GM19239 (cell line): ENCODE measurements at places on chromosomes 6 and 20.

GRCh38 chr6:109221543-109222195, 126.4 kb downstream of the CEP57L1 start:
- DNase-seq = no peak

- no peak for DNase-seq
Measured at GRCh38 chr20:1336699-1337367, 7.9 kb upstream of the SDCBP2 start.

- DNase-seq = no peak
Measured at GRCh38 chr20:38067717-38068365, 34.3 kb downstream of the RPRD1B start.

- no peak for DNase-seq
Measured at GRCh38 chr6:33117811-33118277, 42.1 kb downstream of the HLA-DPB1 start.

- DNase-seq = no peak
Measured at GRCh38 chr6:83735461-83735860, 26.6 kb upstream of the SNAP91 start.

- DNase-seq = no peak
Measured at GRCh38 chr20:47318586-47319516, 37.6 kb downstream of the ZMYND8 start.
